B cell (primary cell): ENCODE measurements at places on chromosomes 7 and 10. TPM values are rescaled to one million over a fixed set of nuclear protein-coding genes. Genes with fewer than 3 reads are reported as not detected.

GRCh38 chr7:125316466-125316865, 386.8 kb upstream of the POT1 start:
- no peak for DNase-seq

DNA sequence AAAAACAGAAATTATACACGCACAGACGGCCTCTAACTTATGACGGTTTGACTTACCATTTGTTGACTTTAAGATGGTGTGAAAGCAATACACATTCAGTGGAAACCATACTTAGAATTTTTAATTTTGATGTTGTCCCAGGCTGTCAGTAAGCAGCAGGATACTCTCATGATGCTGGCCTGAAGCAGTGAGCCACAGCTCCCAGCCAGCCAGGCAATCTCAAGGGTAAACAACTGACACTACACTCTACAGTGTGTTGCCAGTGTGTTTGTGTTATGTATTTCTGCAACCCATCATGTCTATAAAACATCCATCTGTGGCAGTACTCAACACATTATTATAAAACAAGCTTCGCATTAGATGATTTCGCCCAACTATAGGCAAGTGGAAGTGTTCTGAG, 747.5 kb downstream of the NRG3 start:
- no peak for DNase-seq

DNA sequence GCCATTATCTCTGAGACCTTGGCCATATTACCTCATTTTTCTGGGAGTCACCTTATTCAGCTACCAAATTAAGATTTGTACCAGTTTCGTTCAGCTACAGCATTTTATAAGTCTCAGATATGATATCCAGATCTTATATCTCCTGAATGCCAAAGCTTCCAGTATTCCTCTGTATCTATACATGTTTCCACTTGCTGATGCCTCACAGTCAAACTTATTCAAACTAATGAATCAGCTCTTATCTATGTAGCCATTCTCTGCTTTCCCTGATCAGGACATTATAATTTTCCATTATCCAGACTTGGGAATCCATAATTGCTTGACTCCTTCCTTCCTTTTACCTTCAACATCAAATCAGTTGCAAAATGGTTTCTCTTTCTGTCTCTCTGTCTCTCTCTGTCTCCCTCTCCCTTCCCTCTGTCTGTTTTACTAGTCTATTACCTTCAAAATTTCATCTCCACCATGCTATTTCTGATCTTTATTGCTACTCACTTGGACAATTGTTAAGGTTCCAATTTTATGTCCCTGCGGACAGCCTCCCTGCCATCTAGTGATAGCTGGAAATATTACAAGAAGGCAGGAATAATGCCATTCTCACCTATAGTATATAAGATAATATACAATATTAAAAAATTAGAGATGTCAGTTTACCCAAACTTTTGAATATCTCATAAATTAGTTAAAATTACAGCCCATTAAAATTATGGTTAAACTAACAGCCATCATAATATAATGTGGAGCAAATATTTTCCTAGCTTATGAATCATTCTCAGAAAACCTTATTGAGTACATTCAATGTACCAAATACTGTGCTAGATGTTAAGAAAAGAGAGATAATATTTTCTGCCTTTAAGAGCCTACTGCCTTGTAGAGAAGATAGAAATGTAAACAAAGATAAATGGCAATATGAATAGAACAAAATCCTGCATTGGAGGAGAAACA, 89.8 kb downstream of the PCLO start:
- DNase-seq: no peak

Gene ZNF248
- 18.2 and 19.5 TPM in 2 replicates for total RNA-seq

Gene SAMD9L
- 45.3 and 45.8 TPM in 2 replicates for total RNA-seq

Gene RPEL1
- total RNA-seq: not detected in 2 replicates

Gene TAS2R41
- not detected in 2 replicates for total RNA-seq
